ENCODE measurements at places on chromosomes 11 and 22.

- DNase-seq, result no peak
Measured at GRCh38 chr22:49191506-49191980, 636.1 kb downstream of the BRD1 start.

GRCh38 chr22:40666151-40666848 lies 13.0 kb upstream of the MCHR1 start:
- DNase-seq, result no peak

- DNase-seq, result no peak
Measured at GRCh38 chr11:71914617-71915189, 13.7 kb downstream of the XNDC1N start.

GRCh38 chr22:48663297-48663696 lies 1164.4 kb downstream of the BRD1 start:
- no peak for DNase-seq

DNA sequence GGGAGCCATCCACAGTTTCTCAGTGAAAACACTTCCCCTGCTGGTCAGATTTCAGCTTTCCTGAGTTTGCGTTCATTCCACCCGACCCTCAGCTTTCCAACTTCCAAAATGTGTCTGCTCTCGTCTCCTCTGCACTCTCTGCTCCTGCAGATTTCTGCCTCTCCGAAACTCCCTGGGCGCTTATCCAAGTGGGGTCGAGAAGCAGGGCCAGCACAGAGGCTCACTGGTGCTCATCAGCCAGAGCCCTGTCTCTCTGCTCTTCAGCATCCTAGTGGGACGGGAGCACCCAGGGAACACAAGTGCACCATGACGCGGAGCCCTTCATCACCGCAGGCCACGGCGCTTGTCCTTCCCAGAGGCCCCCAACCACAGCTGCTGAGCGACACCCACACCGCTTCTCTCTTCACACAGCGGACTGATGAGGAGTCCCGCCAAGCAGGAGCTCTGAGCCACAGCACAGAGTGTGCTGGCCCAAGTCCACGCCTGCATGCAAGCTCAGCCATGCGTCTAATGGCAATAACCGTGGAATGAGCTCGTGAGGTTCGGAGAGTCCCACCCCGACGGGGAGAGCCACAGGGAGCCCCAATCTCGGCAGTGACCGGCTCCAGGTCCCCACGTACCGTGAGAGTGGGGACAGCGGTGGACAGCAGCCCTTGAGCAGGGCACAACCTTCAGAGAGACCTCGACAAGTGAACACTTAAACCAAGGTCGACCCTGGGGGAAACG lies 27.9 kb upstream of the MOB2 start:
- no peak for DNase-seq
